Stimulated activated CD4-positive, alpha-beta T cell treated with anti-CD3 and anti-CD28 coated beads, Interleukin-12 subunit alpha, Interleukin-12 subunit beta, amount 100 ng/mL, for 48 hours (primary cell): ENCODE measurements at places on chromosomes 16 and 17.

GRCh38 chr17:48483004-48483403, 47.8 kb downstream of the HOXB1 start:
- no peak for DNase-seq

DNA sequence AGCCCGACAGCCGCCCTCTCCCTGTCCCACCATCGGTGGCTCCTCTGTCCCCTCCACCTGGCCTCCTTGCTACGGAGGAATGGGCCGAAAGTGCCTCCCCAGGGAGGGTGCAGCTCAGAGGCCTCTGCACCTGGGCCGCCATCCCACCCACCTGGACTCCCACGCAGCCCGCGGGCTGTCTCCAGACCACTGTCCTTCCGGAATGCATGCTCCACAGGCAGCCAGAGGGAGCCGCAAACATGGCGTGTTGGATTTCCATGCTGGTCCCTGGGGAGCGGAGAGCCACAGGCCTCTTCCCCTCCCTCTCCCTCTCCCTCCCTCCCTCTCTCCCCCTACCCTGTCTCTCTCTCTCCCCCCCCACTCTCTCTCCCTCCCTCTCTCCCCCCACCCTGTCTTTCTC, 3.0 kb downstream of the SSTR5 start:
- no peak for DNase-seq

DNA sequence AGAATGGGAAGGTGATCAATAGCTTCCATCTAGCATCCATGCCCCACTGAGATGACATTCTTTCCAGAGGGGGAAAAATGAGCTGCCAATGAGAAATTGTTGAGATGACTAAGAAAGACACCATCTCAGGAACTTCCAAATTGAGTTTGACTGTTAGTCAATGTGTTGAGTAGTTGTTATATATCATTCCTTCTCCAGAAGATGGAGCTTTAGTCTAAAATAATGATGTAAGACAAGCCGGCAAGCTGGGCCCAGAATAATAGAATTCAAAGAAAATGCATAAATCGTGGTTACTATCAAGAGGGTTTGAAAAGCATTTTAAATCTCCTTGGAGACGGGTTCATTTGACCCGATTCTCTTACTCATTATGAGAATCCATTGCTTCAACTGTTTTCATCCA, 71.0 kb upstream of the ATF7IP2 start:
- no peak for DNase-seq

DNA sequence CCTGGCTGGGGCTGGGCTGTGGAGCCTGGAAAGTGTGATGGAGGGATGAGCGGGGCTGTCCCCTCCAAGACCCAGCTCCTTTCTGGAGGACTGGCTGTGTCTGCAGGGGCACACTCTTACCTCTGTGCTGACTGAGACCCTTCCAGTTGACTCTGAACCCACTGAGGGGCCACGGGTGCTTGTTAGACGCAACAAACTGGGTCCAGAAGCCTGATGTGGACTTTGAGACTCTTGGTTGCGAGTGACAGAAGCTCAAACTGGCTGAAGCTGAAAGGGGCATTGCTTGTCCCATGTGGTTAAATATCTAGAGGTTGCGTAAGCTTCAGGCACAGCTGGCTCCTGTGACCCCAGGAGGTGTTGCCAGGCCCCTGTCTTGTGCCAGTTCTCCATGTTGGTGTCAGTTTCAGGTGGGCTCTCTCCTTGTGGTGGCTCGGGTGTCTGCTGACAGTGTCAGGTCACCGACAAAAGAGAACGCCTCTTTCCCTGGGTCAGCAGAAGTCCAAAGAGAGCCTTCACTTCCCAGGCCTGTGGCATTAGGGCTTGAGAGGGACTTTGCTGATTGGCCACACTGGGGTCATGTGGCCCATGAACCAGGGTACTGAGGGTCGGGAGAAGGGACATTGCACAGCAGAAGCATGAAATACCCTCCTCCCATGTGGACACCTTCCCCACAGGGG, 16.7 kb downstream of the ADCY7 start:
- no peak for DNase-seq

DNA sequence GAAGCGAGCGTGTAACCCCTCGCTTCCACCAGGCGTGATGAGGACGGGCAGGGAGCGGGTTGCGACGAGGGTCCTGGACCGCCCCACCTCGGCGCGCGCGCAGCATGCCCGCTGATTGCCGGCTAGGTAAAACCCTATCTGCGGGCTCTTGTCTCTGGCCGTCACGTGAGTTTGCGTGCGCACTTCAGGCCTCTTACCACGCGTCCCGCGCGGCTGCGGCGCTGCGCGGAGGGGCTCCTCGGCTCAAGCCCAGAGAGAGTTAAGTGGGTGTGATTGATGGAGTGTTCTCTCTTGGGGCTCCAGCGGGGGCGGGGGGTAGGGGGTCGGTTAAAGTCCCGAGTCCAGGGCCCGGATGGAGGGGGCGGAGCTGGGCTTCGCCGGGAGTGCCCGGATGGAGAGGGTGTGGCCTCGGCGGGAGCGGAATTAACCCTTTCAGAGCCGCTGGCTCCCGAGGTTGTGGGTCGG, 7.9 kb downstream of the KDM6B start:
- peak; percentile 77 for DNase-seq

GRCh38 chr16:2093793-2094192, 41.9 kb downstream of the PKD1 start:
- DNase-seq: no peak

DNA sequence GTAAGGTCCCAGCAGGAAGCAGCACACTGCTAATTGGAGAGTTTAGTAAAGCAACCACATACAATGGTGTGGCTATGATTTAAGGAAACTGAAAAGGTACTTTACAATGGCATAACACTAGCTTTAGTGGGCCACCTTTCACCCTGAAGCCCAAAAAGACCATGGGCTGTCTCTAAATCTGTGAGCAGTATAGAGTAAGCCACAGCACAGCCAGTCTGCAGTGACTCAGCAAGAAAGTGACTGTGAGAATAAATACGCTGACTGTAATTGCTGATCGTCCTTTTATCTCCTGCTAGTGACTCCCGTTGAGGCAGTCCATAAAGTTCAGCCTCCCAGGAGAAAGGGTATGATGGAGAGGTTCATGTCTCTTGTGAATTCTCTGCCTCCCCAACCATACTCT, 679.8 kb upstream of the KIF2B start:
- DNase-seq: no peak

DNA sequence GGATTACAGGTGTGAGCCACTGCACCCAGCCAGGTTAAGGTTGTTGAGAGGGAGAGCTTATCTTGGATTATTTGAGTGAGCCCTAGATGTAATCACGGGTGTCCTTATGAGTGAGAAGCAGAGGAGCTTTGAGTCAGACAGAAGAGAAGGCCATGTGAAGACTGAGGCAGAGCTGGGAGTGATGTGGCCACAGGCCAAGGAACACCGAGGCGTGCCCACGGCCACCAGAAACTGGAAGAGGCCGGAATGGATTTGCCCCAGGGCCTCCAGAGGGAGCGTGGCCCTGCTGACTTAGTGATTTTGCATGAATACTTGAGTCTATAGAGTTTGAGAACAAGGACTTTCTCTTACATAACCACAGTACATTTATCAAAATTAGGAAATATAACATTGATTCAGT, 137.7 kb downstream of the RPTOR start:
- DNase-seq: no peak

- DNase-seq: no peak
Observed at GRCh38 chr17:41619036-41619926, 5.1 kb downstream of the KRT17 start.

DNA sequence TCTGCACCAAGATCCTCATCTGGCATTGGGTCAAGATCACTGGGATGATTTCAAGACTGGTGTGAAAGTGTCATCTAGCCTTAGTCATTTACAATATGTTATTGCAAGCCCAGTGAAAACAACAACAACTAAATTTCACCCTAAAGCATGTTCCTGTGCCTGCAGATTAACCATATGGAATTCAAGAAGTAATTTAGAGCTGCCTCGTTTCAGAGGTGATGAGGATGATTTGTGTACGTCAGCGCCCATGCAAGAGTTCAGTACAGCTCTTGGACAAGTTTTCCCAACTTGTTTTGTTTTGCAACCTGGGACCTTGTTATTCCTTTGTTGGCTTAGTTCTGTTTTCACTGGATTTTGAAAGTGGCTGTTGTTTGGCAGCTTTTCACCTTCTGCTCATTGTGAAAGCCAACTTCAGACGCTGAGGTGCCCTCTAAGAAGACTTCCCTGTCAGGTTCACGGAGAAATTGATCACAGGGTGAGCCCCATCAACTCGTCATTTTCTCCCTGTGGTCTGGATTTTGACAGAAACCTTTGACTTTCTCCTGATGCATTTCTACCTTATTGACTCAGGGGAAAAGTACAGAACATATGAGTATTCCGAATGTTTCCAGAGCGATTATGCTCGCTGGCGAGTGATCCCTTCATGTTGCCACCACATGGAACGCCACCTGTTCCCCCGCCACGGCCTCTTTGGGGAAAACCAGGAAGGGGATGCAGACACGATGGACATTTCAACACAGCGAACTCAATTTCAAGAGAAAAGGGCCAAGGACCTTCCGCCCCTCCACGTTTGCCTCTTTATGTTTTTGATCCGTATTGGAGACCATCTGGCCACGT, 85.6 kb downstream of the FOXL1 start:
- DNase-seq: no peak

- no peak for DNase-seq
Observed at GRCh38 chr16:68486502-68487202, 38.3 kb upstream of the SMPD3 start.

DNA sequence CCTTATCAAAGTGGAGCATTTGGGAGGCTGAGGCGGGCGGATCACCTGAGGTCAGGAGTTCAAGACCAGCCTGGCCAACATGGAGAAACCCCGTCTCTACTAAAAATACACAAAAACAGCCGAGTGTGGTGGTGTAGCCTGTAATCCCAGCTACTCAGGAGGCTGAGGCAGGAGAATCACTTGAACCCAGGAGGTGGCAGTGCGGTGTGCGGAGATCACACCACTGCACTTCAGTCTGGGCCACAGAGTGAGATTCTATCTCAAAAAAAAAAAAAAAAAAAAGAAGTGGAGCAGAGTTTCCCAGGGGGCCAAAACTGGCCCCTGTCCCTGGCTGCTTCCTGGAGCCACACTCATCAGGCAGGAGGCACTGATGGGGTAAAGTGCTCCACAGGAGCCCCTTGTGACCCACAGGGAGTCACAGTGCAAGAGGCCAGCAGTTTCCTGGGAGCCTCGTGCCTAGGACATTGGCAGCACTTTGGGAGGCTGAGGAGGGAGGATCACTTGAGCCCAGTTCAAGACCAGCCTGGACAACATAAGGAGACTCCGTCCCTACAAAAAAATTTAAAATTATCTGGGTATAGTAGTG, 44.4 kb downstream of the RTN4RL1 start:
- no peak for DNase-seq
